ENCODE measurements at places on chromosomes 12 and 14.

DNA sequence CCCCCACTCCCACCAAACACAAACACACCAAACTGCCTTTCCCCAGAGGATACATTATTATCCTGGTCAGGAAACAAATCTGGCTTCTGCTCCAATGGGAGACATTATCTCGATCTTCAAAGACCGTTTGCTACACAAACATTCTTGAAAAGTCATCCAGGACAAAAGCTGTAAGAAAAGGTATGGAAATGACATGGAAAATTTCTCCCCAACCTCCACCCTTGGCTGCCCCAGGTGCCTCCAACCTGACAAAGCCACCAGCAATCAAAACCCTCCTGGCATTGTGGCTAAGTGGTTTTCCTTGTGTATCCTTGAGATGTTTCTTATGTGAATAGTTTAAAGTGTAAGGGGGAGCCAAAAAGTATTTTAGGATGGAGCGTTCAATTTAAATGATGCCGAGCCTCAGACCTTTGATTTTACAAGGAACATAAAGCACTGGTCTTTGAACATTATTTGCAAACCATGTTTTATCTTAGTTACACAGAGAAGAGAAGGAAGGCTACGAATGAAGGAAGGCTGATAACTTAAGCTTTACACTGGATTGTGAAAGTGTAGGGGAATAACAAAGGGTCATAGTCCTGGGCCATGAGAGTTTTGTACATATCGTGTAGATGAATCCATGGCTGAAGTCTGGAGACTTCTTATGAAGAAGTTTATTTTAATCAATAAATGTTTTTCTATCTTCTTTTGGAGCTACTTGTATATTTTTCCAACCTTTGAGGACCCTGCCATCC lies 418.9 kb upstream of the TMTC1 start:
- no peak for DNase-seq

- DNase-seq: no peak
Observed at GRCh38 chr12:21379218-21379617, 6.5 kb downstream of the IAPP start.

GRCh38 chr12:92952394-92952793 lies 23.3 kb upstream of the EEA1 start:
- no peak for DNase-seq

DNA sequence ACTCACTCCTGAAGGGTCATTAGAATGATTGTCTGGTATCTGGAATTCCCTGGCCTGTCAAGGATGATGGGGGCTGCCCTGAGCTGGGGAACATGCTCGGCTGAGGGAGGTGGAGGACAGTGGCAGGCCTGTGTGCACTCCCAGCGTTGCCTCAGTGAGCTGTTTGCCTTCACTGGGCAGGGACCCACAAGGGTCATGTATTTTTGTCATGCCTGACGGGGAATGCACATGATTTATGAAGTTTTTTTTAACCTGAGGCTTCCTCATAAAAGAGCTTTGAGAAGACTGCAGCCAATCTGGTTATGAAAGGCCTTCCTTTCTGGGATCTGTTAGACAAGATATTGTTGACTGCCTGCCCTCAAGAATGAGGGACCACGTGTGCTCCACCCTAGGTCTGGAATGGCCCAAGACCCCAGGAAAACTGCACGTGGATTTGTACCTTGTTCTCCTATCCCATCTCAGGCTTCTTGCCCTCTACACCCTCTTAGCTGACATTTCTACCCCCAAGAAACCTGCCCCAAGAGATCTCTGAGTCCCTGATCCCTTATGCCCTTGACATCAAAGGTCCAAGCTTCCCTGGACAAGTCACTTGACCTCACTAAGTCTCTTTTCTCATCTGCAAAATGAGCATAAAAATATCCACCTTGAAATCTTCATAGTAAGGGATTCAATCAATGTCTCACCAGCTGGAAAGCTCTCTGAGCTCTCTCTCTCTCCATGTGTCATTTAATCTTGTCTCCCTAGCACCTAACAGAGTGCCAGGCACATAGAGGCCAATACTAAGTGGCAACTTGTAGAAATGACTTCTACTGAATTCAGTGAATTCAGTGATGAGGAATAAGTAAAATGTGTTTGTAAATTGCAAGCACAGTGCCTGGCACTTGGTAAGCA lies 24.5 kb upstream of the COL2A1 start:
- DNase-seq: no peak

DNA sequence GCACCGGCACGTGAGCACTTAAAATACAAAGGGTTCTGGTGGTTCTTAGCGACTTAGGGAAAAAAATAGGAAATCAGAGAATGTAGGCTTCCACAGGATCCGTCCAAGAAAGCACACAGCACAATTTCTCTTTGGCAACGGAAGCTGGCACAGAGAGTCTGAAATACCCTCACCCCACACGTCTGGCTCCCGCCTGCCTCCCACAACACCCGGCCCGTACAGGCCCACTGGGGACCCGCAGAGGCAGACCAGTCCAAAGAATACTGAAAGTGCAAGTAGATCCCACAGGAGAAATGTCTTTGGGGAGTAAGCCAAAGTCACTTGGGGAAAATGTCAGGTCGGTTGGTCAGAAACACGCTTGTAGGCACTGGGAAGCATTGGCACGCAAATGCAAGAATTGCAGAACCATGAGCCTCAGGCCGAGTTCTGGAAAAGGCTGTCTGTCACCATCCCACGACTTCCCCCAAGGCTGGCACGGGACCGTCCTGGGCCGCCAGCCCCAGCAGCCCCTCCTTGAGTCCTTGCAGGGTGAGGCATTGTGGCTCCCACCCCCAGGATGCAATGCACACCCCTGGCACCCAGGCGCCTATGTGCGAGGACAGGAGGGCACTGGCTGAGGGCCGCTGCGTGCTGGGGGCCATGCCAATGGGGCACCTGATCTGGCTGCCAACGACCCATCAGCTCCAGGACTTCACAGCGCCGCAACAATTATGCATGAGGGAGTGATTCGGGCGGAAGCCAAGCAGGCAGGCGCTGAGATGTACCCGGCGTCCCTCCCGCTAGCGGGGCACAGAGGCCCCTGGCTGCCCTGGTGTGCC lies 29.7 kb downstream of the CHGA start:
- no peak for DNase-seq

Data from stimulated activated CD4-positive, alpha-beta T cell treated with anti-CD3 and anti-CD28 coated beads, Interleukin-12 subunit alpha, Interleukin-12 subunit beta, amount 100 ng/mL, for 4 hours (primary cell).